ENCODE measurements at places on chromosomes 4 and X.

GRCh38 chr4:147689067-147689466 is 5.1 kb upstream of the PRMT9 start:
- DNase-seq: no peak

DNA sequence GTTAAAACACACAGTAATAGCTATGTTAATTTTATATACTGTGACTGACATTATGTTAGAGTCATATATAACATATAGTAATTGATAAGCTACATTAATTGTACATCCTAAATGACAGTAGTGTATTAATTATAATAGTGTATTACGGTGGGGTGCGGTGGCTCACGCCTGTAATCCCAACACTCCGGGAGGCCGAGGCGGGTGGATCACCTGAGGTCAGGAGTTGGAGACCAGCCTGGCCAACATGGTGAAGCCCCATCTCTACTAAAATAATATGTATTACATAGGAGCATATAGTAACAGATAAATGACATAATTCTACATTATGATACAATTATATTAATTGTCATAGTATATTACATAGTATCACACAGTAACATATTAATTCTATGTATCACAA is 12.2 kb downstream of the ASMTL start:
- no peak for DNase-seq

- DNase-seq: no peak
These were observed 21.6 kb downstream of the TSPAN6 start for GRCh38 chrX:100615005-100615404.

DNA sequence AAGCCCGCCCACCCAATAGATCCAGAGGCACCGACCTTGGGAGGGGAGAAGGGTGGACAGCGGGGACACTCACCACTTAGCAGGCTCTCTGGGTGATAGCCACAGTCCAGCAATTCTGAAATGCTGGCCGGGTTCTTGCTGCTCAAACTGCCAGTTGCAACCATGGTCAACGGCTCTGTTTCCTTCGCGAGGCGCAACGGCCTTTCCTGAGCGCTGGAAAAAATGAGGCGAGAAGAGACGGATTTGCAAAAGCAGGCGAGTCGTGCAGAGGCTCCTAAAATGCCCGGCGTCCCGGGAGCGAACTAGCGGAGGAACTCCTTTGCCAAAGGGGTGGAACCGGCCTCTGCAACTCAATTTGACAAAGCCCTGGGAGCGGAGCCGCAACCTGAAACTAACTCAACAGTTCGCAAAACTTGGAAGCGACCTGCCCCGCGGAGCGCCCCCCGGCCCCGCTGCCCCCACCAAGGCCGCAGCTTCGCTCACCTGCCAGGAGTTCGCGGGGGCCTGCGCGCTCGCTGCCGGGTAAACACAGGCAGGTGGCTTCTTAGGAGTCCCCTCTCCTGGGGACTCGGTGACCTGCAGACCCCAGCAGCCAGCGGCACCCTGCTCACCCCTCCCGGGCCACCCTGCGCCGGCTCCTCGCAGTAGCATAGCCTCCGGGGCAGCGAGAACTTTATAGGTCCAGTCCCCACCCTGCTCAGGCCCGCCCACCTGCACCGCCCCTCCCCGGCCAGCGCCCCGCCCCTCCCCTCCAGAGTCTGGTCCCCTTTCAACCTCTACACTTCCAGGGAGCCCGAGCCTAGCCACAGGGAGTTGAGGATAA is at the start of gene DDIT4L:
Gene DDIT4L, minus strand, starts transcription at position 649 of the 823 bp plus-strand sequence. Its CDS starts 485 bp downstream, at position 164.
- DNase-seq: no peak

GRCh38 chr4:132383571-132384199 is 765.4 kb upstream of the PCDH10 start:
- no peak for DNase-seq

- DNase-seq: no peak
These were observed 3.9 kb downstream of the SORCS2 start for GRCh38 chr4:7196288-7196651.

DNA sequence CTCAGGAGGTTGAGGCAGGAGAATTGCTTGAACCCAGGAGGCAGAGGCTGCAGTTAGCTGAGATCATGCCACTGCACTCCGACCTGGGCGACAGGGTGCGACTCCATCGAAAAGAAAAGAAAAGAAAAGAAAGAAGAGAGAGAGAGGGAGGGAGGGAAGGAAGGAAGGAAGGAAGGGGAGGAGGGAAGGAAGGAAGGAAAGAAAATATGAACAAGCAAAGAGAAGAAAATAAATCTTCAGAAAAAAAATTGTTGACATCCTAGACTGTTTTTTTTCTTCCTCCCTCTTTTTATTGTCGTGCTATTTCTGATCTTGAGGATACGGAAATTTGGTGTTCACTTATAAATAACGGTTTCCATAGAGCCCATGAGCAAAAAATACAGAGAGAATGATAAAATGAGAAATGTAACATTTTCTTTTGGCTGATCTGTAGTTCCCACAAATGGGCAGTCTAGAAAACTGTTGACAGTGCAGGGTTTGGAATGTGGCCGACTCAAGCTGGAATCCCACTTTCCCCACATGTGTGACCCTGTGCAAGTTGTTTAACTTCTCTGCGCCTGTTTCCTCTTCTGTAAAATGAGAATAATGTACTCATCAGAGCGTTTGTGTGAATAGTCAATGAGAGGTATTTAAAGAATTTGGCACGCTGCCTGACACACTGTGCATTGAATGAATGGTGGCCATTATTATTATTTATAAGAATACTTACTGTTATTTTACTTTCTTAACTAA is 19.4 kb downstream of the SORBS2 start:
- DNase-seq: no peak

DNA sequence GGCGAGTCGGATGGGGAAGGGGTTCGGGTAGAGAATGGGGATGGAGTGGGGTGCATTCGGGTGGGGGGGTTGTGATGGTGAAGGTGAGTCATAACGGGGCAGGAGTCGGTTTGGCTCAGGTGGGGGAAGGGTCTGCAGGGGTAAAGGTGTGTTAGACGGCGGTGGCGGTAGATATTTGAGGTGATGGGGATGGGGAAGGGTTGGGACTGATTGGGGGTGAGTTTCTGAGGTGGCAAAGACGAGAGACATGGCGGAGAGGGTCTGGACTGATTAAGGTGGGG is 738 bp downstream of the SYP start:
- DNase-seq: no peak

DNA sequence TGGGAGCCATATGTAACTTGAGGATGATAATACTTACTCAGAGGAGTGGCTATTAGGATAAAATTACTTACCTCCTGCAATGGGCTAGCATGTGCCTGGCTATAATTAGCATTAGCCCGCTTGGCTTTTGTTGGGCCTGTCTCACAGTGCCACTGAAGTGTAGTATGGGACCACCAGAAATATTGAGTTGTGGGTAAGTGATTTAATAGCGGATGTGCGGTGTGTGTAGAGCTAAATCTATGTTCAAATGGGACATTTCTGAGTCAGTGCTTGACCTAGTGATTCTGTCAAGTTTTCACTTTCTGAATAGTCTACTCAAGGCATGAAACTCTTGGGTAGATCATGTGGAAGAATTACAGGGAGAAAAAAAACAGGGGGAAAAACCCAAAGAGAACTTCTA is 3.5 kb upstream of the CLNK start:
- DNase-seq: no peak

DNA sequence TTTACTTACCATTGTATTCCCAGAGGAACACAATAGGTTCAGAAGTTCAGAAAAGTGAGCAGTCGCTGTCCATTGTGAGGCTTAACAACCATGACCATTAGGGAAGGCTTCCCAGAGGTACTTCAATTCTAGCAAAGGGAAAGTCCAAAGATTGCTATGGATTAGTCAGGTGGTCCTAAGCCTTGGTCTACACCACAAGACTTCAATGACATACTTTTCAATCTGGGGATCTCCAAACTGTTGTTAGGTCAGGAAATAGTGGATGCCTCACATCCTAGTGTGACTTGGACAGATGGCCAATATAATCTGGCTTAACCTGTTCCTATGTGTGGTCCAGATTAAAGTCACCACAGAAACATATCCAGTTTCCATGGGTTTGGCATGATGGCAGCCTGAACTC is 118.0 kb downstream of the SPCS3 start:
- no peak for DNase-seq

GRCh38 chr4:39905656-39906055 is 72.1 kb downstream of the PDS5A start:
- no peak for DNase-seq

- DNase-seq: no peak
These were observed 27.6 kb upstream of the HUWE1 start for GRCh38 chrX:53713987-53714579.

GRCh38 chrX:151830911-151831310 is 81.8 kb upstream of the MAGEA4 start:
- DNase-seq: no peak

DNA sequence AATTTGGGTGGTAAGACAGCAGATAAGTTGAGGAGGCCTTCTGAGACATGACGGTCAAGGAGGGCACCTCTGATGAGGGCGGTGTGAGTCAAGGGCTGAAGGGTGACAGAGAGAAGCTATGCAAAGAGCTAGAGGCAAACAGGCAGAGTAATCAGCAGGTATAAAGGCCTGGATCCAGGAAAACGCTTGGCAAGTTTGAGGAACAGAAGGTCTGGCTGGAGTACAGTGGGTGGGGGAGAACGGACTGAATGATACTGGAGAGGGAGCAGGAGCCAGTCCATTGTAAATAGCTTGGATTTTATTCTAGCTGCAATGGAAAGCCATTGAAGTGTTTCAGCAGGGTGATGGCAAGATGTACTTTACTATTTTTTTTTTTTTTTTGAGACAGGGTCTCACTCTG is 39.3 kb downstream of the RAB33B start:
- no peak for DNase-seq

GRCh38 chrX:23851544-23851943 is 56.2 kb downstream of the APOO start:
- no peak for DNase-seq

GRCh38 chr4:179750374-179750773 is 2308.1 kb upstream of the AGA start:
- no peak for DNase-seq

DNA sequence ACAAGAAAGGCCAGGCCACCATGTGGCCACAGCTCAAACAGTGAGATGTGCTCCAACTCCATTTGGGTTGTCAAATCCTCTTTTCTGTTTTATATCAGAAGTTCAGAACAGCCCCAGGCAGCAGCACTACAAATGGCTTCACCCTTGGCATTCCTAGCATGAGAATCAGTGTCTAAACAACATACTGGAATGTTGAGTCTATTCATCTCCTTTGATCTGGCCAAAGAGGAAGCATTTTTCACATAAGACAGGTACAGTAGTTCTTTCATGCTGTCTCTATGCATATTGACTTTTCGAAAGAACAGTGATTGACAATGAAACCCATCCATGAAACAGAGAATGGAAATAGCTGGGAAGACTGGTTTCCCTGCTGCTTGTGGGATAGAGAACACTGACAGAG is 289.5 kb downstream of the USP46 start:
- DNase-seq: no peak

DNA sequence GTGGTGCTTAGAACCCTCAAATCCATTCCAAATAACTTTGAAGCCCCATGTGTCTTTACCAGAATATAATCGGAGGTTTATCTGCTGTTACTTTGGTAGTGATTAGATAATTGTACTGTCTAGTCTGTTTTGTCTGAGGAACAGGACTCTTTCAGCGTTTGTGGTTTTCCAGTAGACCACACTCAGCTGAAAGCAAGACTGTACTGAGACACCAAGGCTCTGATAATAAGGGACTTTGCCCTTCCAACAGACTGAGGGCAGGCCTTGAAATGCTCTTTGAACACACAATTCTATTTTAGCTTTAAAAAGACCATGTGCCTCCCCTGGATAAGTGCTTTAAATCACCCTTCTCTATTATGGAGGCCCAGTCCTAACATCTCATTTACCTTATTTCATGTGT is 76.1 kb downstream of the KLHL8 start:
- no peak for DNase-seq

- no peak for DNase-seq
These were observed 240.1 kb downstream of the FRAS1 start for GRCh38 chr4:78297116-78297800.

GRCh38 chrX:72545990-72546389 is 26.7 kb downstream of the HDAC8 start:
- no peak for DNase-seq

DNA sequence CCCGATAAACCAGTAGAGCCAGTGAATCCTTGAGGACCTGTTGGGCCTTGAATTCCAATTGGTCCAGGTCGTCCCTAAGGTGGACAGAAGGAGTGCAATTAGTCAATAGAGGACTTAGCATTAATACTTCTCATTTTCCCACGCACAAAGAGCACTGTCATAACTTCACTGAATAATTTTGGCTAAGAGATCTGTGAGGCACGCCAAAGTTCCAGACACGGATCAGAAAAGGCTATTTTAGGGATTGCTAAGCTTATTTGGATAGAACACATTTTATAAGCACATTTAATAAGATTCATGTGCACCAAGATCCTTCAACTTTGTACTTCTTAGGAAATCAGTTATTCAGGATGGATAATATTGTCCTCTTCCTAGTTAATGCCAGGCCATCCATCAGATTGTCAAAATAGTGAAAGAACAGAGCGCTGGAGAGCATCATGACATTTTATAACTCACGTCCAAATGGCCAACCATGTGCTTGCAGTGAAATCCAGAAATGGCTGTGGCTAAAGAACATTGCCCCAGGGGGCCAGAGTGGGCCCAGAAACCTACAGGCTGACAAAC is 129.8 kb downstream of the ATG4A start:
- no peak for DNase-seq

DNA sequence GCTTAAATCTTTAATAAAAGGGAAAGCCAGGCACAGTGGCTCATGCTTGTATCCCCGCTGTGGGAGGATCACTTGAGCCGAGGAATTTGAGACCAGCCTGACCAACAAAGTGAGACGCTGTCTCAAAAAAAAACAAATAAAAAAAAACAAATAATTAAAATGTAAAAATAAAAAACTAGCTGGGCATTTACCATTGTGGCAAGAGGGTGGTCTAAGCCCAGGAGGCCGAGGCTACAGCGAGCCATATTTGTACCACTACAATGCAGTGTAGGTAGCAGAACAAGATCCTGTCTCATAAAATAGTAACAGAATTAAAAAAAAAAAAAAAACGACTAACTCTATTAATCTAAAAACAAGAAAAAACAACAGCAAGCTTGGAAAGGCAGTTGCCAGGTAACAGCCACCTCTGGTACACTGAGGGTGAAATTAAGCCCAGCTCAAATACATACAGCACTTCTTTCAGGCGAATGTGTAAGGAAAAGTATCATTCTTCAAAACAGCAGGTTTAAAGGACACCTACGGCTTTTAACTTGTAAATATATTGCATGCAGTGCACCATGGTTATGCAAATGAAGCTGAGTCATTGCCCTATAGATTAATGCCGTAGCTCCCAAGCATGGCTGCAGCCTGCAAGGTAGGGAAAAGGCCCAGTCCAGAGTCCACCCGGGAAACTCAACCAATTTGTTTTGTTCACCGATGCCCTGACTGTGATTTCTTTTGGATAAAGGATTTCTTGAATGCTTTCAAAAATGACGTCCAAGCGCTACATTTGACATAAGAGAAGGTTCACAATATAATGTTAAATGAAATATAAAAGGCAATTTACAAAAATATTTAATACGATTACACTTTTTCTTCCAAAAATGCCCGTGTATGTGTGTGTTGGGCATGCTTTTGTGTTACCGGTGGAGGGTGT is 14.5 kb upstream of the TXLNG start:
- DNase-seq: no peak

DNA sequence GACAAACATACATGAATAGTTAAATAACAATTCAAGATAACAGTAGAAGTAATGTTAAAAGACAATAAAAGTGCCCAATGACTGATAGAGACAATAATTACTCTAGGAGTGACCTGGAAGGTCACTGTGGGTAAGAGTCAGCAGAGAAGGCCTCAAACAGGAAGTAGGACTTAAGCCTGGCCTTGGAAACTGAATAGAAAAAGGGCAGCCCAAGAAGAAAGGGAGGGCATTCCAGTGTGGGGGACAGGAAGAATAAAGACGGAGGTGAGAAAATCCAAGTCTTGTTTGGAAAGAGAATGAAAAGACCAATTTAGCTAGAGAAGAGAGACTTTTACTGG is 6.0 kb downstream of the P2RY4 start:
- DNase-seq: no peak

Data from T-helper 2 cell (primary cell).